Iris pigment epithelial cell (primary cell): ENCODE measurements at places on chromosomes 4 and X.

DNA sequence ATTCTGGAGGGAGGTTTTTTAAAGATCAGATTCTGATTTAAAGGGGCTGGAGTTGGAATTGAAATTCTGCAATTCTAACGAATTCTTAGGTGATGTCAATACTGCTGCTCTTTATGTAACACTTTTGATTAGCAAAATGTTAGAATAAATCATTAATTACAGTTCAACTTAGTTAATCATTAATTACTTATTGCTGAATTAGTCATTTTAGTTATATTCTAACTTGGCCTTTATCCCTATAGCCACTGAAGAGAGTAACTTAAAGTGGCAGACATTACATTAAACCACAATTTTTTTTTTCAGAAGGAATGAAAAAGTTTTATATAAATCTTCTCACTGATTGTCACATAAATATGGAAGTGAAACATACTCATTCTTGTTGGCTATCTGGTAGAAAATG, 206.6 kb upstream of the ITM2A start:
- no peak for DNase-seq

- peak; percentile 30 for DNase-seq
These were observed 83.7 kb downstream of the NAT8L start for GRCh38 chr4:2142630-2143427.

DNA sequence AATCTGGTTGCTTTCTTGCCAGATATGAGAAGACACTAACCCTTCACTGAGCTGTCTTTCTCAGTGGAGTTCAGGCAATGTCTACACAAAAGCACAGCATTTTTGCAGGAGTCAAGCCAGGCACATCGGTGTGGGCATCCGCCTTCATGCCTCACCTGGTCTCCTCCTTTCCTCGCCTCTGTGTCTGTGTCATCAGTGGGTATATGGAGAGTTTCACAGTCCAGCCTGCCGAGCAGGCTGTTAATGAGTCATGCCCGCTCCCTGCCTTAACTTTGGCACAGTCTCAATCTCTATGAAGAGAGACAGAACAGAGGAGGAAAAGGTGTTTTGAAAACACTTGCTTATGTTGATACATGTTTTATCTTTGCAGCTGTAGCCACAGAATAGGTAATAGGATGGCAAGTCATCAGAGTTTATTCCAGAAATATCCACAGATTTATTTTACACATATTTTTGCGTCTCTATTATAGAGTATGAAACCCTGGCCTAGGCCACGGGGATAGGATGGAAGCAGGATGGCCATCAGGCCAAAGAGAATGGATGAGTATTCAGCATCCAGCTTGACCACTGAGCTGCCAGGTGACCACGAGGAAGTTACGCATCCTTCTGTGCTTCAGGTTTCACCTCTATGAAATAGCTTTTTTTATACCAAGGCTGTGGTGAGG, 32.8 kb upstream of the MAML3 start:
- DNase-seq, result peak; percentile 72

DNA sequence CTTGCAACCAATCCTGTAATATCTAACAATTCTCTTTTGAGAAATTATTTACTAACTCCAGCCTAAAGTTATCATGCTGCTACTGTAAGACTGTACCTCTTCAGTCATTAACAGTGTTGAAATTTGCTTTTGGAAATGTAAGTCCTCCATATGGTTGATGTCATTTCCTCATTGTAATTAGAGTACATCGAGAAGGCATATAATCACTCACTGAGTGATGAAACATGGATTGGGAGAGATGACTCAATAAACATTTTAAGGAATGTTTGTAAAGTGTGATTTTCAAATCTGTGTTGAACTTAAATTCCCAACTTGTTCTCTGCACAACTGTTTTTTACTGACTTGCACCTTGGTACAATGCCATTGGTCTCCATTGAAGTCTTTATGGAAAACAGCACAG, 61.2 kb downstream of the HMGB2 start:
- peak; percentile 78 for DNase-seq

DNA sequence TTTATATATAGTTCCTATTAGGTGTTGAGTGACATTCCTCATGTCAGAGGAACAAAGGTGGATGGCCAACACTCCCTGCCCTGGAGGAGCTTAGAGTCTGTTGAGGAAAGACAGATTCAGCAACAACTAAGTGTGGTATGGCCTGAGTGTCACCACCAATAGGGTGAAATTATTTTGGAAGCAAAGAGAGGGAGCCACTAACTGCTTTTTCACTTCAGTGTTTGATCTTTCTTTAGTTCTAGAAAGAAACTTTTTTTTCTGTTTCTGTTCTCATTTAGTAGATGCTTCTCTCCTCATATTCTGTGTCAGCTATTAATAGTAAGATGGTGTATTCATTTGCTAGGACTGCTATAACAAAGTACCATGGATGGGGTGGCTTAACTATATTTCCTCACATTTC, 81.5 kb downstream of the ARX start:
- DNase-seq, result no peak

DNA sequence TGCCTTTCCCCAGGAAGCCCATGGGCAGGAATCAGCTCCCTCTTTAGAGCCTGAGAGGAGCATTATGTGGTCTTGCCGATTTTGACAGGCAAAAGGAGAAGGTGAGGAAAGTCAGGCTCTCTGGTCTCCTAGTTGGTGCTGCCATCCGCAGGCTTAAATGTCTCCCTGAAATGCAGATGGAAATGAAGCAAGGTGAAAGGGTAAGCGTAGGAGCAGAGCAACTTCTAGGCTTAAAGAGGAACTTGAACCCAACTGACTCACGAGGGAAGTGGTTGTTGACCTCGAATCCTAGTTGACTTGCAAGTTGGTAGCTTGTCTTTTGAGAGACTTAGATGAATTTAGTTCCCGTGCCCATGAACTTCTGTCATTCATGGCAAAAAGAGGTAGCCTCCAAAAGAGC, 205.9 kb downstream of the PTTG2 start:
- no peak for DNase-seq
